ENCODE measurements at places on chromosomes 7 and 10.

GRCh38 chr7:13225068-13225467 is 537.6 kb downstream of the ARL4A start:
- no peak for DNase-seq

GRCh38 chr10:76430061-76430645 is 998.7 kb downstream of the LRMDA start:
- DNase-seq = no peak

DNA sequence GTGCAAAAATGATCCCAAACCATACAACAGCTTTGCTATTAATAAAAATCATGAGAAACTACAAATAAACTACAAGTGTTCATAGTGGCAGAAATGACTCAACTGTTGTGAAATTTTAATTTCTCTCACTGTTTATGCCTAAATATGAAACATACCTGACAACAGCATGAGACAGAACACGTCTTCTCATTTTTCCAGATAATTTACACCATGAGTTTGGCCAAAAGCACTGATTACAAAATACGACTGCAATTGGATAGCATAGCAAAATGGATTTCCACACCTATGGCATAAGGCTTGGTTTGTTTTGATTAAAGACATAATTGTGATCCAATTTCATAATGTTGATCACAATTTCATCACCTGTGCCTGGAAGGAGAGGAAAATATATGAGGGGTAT is 608.6 kb downstream of the GATA3 start:
- DNase-seq = no peak

- no peak for DNase-seq
Observed at GRCh38 chr10:69065406-69066361, 22.2 kb upstream of the SRGN start.

GRCh38 chr10:63477927-63478326 is 12.2 kb upstream of the JMJD1C start:
- no peak for DNase-seq

GRCh38 chr7:76217942-76218566 is 16.4 kb downstream of the SRRM3 start:
- no peak for DNase-seq
